ENCODE measurements at places on chromosomes 7 and 10. TPM values are rescaled to one million over a fixed set of nuclear protein-coding genes. Genes with fewer than 3 reads are reported as not detected.

DNA sequence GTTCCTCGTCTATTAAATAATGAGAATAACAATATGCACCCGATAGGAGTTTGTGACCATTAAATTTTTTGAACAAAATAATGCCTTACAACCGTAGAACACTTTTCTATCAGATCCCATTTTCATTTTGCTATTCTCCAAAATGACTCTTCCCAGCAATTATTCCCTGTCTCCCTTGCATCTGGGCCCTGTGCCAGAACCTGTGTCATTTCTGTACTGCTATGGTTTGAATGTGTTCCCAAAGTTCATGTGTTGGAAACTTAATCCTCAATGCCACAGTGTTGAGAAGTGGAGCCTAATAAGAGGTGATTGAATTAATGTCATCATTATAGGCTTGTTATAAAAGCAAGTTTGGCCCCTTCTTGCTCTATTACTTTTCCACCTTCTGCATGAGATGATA, 33.2 kb upstream of the SMNDC1 start:
- no peak overlapping the region for H3K27ac ChIP-seq
- no peak overlapping the region for H3K4me3 ChIP-seq
- DNase-seq: no peak
- no peaks in the 10 kb centered on the region for H3K36me3 ChIP-seq
- no peaks in the 10 kb centered on the region for H3K4me1 ChIP-seq

- H3K27ac ChIP-seq: peak overlapping the region; percentile 27
- H3K27me3 ChIP-seq: no peaks in the 10 kb centered on the region
- no peak overlapping the region for H3K4me3 ChIP-seq
Measured at GRCh38 chr7:157339777-157340677, 3.2 kb downstream of the DNAJB6 start.

- no peaks in the 10 kb centered on the region for H3K4me1 ChIP-seq
- H3K27ac ChIP-seq: no peak overlapping the region
- no peaks in the 10 kb centered on the region for H3K36me3 ChIP-seq
- DNase-seq: no peak
Measured at GRCh38 chr10:6383096-6383812, 180.5 kb downstream of the PFKFB3 start.

DNA sequence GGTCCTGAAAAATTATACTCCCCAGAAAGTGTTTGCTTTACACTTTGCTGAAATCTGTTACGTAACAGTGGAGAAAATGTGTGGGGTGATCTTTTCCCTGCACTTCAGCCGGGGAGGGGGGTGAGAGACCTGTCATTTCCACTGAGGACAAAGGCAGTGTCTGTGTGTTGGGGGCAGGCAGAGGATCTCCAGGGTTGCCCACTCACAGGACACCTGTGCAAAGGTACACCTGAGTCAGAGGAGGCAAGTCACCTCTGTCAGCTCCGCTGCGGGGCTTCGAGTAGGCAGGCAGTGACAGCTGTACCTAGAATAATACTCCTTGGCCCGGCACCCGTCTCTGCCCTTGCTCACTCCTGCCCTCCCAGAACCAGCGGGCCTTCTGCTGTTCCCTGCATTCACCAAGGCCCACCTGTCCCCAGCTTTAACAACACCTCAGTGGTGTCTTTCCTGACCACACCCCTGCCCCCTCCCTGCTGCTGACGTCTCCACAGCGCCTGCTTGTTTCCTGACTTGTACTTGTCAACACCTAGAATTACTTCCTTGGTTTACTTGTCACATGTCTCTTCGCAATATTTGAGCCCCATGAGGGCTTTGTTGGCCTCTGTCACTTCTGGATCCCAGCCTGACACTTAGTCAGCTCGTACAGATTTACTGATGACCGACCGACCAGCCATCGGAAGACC, 159.2 kb downstream of the NEURL1 start:
- H3K4me1 ChIP-seq: peaks cover 75% of the 10 kb centered on the region
- no peaks in the 10 kb centered on the region for H3K27me3 ChIP-seq
- H3K36me3 ChIP-seq: peaks cover 8% of the 10 kb centered on the region
- no peak overlapping the region for H3K4me3 ChIP-seq
- peak; percentile 45 for DNase-seq

BAIAP2L1 gene
- 78.2 TPM for total RNA-seq

GRCh38 chr10:581776-582330, 107.6 kb downstream of the DIP2C start:
- H3K4me1 ChIP-seq: no peaks in the 10 kb centered on the region
- no peaks in the 10 kb centered on the region for H3K36me3 ChIP-seq
- H3K4me3 ChIP-seq: no peak overlapping the region

- no peak overlapping the region for H3K4me3 ChIP-seq
- no peak overlapping the region for H3K27ac ChIP-seq
- no peak for DNase-seq
- H3K4me1 ChIP-seq: no peaks in the 10 kb centered on the region
Measured at GRCh38 chr7:30354791-30355190, 70.4 kb downstream of the ZNRF2 start.

GRCh38 chr7:64314566-64314965, 805 bp downstream of the ZNF736 start:
- H3K27me3 ChIP-seq: no peaks in the 10 kb centered on the region
- DNase-seq: no peak
- peak overlapping the region; percentile 86 for H3K4me3 ChIP-seq
- H3K4me1 ChIP-seq: peaks cover 27% of the 10 kb centered on the region
- no peaks in the 10 kb centered on the region for H3K36me3 ChIP-seq

GRCh38 chr10:33216661-33217427, 117.6 kb downstream of the NRP1 start:
- DNase-seq: no peak
- no peak overlapping the region for H3K27ac ChIP-seq
- H3K27me3 ChIP-seq: no peaks in the 10 kb centered on the region
- H3K4me3 ChIP-seq: no peak overlapping the region
- H3K4me1 ChIP-seq: peaks cover 13% of the 10 kb centered on the region
- peaks cover 33% of the 10 kb centered on the region for H3K36me3 ChIP-seq

ZNF680 gene
- total RNA-seq: 35.1 TPM

GRCh38 chr7:30523466-30523865, 18.8 kb upstream of the GGCT start:
- DNase-seq: no peak
- H3K4me1 ChIP-seq: peaks cover 25% of the 10 kb centered on the region
- H3K27ac ChIP-seq: no peak overlapping the region
- H3K4me3 ChIP-seq: no peak overlapping the region
- no peaks in the 10 kb centered on the region for H3K36me3 ChIP-seq
- no peaks in the 10 kb centered on the region for H3K27me3 ChIP-seq

KAT6B gene
- total RNA-seq: 45.5 TPM

DNA sequence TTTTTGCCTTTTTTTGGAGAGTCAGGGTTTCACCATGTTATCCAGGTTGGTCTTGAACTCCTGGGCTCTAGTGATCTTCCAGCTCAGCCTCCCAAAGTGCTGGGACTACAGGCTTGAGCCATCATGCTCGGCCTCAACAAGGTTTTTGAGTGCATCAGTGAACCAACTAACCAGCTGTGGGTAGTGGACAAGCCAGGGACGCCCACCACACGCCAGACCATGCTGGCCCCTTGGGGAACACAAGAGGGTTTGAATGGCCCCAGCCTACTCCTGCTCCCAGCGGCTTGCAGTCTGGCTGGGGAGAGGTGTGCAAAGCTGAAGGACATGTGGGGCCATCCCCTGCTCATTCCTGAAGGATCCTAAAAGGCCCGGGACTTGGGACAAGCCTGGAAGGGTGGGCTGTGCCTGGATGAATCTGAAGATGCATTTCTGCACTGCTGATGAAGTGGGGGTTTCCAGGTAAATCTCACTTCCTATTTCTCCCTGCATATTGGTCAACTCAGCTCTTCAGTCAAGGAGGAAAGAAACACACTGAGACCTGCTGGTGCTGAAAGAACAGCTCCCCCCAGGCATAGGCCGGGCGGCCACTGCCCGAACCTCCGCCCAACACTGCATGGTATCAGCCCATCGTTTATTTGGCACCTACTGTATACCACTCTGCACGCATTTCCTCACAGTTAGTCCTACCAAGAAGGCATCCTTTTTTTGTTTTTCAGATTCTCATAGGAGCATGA, 6.9 kb downstream of the MMD2 start:
- no peak overlapping the region for H3K4me3 ChIP-seq
- H3K36me3 ChIP-seq: no peaks in the 10 kb centered on the region
- DNase-seq: no peak
- H3K4me1 ChIP-seq: no peaks in the 10 kb centered on the region

DNA sequence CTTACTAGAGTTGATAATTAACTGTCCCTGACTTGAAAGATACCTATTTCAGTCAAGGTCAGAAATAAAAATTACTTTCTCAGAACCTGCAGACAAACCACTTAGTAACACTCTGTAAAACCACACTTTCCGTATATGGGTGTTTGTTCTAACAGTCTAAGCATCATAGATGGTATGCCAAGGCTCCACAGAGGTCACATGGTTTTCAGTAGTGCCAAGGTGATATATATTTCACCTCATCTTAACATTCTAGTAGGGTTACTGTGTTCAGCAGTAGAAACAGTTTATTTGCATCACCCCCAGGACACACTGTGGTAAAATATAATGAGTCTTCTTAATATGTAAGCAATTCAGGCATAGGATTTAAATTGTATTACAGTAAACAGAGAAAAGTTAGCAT, 61.5 kb downstream of the KCND2 start:
- no peaks in the 10 kb centered on the region for H3K4me1 ChIP-seq
- no peak overlapping the region for H3K4me3 ChIP-seq
- H3K36me3 ChIP-seq: no peaks in the 10 kb centered on the region
- DNase-seq: no peak

FAM25G gene
- not detected for total RNA-seq

CYP3A7 gene
- not detected for total RNA-seq

GRCh38 chr7:16421333-16422102, at the start of gene CRPPA:
Gene CRPPA (minus strand): TSS chr7:16421538. CDS start chr7:16421322, 216 bp downstream.
- no peaks in the 10 kb centered on the region for H3K27me3 ChIP-seq
- peak; percentile 77 for DNase-seq
- peaks cover 20% of the 10 kb centered on the region for H3K4me1 ChIP-seq
- no peaks in the 10 kb centered on the region for H3K36me3 ChIP-seq
